Right hindlimb (tissue), 1 donor: ENCODE measurements at places on chromosomes 2 and 18.

DNA sequence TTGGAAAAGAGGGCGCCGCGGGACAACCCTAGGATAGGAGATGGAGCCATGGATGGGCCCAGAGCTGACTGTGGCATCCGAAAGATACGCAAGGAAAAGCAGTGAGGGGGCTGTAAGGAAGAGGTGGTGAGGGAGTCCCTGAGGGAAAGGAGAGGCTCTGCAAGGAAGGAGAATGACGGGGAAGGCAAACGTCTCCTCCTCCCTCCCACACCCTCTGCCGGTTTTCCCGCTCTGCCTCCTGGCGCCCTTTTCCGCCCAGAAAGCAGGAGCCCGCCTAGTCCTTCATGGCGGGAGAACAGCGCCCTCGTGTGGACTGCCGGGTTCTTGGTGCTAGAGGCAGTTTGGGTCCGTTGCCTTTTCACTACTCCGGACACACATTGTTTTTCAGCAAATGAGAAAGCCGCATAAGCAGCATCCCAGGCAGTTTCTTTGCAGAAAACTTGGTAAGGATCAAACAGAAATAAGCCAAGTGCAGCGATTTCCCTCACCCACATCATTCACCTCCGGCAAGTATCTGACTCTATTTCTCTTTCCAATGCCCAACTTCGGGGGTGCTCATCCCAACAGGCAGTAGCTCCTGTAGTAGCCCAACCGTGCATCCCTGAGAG, 200.4 kb downstream of the INO80D start:
- DNase-seq = peak; percentile 86

GRCh38 chr2:11967946-11968465, 221.6 kb downstream of the LPIN1 start:
- DNase-seq = peak; percentile 50

- DNase-seq = no peak
Measured at GRCh38 chr2:158575051-158575635, 118.4 kb downstream of the PKP4 start.

DNA sequence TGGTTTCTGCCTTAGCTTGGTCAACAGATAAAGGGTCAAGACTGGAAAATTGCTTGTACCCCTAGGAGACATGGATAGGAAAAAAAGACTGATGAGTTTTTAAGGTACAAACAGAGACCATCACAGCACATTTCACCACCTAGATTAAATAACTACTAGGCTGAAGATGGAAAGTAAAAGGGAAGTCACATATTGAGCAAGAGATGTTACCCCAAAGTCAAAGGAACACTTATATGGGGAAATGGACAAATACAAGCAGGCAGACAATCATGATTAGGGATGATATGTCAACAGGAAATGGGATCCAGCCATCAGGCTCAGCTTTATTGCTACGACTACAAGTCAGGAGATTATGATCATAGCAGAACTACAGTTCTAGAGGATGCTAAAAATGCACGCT, 1643.1 kb upstream of the CELF4 start:
- no peak for DNase-seq

DNA sequence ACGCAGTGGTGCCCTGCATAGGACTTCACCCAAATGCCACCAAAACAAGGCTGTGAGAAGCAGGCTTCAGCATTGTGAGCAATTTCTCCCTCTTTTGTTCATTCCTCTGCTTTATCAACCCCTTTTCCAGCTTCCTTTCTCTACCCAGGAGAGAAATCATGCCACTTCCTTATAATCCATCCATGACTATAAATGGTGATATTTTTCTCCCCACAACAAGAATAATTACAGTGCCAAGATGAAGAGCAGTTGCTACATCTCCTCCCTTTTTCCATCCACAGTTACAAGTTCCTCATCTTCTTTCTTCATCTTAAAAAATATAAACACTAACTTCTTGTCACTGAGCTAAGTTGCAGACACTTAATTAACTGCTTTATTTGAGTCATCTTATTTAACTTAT, 167.2 kb downstream of the ANTXR1 start:
- no peak for DNase-seq

GRCh38 chr2:70828914-70829824, 6.4 kb downstream of the CD207 start:
- DNase-seq = no peak

DNA sequence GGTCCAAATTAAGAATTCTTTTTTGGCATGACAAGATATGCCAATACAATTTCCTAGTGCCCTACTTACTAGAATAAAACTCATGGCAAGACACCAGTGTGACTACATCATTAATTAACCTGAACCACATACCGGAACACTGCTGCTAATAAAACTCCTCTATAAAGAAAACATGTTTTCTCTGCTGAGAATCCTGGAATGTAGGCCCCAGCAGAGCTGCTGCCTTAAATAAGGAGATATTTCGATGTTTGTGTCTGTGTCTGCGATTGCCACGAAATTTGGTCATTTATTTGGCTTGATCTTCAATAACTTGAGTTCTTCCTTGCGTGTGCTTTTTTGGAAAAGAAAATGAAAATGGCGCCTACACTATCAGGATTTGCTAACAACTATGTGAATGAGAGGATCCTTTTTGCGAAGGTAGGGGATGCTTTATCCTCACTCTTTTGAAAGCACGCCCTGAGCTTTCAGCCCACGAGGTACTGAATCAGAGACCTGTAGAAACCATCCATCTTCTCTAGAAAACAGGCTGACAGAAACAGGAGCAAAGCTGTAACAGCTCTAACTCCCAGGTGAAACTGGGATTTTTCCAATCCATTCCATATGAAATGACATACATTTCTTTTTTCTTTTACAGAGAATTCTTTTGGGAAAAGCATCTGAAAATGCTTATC, 27.0 kb downstream of the KLF7 start:
- DNase-seq = no peak

GRCh38 chr2:128773641-128774319, 455.1 kb upstream of the HS6ST1 start:
- DNase-seq = peak; percentile 7

DNA sequence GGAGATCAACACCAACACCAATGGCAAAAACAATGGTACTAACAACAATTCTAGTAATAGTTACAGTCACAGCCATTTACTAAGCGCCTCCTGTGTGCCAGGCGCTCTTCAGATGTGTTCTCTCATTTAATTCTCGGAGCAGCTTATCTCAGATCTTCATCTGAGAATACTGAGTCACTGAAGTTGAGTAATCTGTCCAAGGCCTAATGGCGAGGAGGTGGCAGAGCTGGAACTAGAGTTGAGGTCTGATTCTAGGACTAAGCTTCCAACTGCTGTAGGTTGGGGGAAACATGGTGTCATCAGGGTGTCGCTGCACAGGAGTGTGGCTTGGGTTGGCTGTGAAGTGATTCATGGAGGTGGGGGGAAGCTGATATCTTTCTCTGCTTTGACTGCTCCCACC, 156.1 kb downstream of the DYSF start:
- DNase-seq = peak; percentile 11

DNA sequence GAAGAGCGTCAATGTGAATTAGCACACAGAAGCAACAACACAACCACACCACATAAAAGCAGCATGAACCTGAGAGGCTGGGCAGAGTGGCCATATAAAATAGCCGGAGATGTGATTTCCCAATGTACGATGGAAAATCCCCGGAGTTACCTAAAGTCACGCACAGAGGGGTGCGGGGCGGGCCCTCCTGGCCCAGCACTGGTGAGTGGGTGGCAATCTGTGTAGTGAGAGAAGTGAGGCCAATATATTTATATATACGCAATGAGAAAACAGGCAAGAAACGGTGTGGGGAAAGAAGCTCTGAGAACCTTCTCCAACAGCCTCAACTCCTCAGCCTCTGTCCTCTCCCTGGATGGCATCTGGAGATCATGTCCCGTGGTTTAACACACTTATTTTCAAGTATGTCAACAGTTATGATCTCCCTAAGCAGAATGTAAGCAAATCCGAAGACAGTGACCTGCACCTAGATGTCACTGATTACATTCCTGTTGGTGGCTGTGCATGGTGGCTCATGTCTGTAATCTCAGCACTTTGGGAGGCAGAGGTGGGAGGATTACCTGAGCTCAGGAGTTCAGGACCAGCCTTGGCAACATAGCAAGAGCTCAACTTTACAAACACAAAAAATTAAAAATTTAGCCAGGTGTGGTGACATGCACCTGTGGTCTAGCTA, 41.6 kb downstream of the CRACDL start:
- DNase-seq = no peak

DNA sequence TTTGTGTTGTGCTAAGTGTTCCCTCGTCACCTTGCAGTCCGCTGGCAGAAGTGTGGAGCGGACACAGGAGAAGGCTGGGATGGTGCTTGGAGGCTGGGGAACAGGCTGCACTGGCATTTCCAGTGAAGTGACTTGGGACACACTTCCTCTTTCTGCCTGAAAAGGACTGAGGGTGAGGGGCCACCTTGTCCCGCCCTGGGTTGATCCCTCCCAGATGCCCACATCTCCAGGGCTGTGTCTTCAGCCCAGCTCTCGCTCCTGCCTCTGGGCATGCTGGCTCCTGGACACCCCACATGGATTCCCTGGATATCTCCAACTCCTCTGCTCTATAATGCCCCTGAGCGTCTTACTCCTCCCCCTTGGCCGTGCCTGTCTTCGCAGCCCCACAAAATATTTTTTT, 412.6 kb downstream of the PTPRM start:
- no peak for DNase-seq
